ENCODE measurements at places on chromosomes 5 and 9.

GRCh38 chr9:121237916-121238315 is 30.0 kb upstream of the GSN start:
- DNase-seq = no peak

- no peak for DNase-seq
Observed at GRCh38 chr9:7284117-7284516, 515.5 kb downstream of the DMAC1 start.

DNA sequence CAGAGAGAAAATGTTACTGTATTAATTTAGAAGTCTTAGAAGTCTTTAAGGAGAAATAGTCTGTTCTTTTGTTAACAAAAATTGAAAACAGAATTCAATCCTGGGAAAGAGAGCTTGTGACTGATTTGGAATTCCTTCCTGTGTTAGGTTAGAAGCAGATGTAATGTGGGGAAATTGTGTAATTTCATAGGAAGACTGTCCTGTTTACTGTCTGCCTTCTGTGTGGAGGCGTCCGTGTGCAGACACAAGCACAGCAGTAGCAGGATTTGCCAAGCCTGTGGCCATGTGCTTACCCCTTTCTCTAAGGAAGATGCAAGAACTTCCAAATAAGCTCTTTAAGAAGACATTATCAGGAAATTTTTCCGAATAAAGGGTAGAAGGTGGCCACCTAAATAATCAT is 36.7 kb upstream of the F2R start:
- no peak for DNase-seq

- peak; percentile 95 for DNase-seq
Observed at GRCh38 chr9:86321373-86321772, 32.8 kb downstream of the TUT7 start.

DNA sequence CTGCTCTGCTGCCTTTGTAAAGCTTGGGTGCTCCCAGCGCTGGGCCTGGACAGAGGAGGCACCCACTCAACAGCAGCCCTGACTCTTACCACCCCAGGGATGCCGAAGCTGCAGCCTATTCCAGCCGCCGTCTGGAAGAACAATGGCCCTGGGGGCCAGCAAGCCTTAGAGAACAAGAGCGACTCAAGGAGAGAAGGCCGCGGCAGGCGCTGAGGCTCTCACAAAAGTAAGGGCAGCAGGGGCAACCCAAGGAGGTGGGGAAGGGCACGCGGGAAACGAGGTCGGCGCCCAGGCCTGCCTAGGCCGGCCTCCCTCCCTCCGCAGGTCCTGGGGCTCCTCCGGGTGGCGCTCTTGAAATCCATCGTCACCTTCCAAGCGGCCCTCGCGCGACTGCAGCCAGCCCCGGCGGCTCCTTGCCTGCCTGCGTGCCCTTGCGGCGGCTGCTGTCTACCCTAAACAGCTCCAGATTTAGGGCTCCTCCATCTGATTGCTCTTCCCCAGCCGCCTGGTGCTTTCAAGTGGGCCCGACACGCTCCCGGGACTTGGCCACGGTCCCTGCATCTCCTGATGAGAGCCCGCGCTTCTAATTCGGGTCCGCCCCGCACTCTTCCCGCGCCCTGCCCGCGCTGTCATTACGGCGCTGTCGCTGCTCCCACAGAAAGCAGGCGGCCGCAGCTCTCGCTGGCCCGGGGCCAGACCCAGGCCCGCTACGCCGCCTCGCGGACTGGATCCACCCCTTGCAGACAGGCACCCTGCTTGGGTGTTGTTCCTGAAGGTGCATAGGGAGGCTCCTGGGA is 213.3 kb downstream of the SEMA6A start:
- DNase-seq = no peak

GRCh38 chr9:21988056-21988990 is 5.9 kb downstream of the CDKN2A start:
- DNase-seq = no peak

GRCh38 chr9:70883056-70883455 is 238.4 kb downstream of the TRPM3 start:
- DNase-seq = no peak

GRCh38 chr9:99029083-99029645 is 75.7 kb upstream of the TGFBR1 start:
- DNase-seq = no peak

- no peak for DNase-seq
Observed at GRCh38 chr5:141369994-141370848, at the start of gene PCDHGB3. Gene PCDHGB3, plus strand, starts transcription at chr5:141370242. Its CDS starts 153 bp downstream, at chr5:141370395.

- DNase-seq = no peak
Observed at GRCh38 chr5:133278317-133278716, 226.5 kb downstream of the HSPA4 start.

GRCh38 chr9:114572199-114572598 is 15.4 kb upstream of the ATP6V1G1 start:
- no peak for DNase-seq

DNA sequence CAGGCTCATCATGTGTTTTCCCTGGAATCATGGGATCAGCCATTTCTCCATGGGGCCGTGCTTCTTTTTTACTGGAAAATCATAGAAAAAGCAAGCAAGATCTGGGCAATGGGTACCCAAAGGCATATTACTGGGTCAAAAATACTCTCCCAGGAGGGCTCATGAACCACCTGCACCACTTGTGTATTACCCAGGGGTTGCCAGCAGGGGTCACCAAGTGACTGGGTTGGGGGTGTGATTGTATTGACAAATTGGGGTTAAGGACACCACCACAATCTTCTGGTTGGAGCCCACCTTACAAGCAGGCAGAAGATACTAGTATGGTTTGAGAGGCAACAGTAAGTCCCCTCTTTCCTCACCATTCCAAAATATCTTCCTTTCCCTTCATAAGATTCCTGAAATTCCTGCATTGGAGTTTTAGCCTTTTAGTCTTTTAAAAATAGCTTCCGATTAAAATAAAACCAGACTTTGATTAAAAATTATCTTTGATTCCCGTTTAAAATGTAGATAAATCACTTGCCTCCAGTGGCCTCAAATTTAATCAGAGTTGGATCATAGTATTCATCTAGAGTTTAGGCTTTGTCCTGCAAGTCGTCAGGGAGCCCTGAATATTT is 603.3 kb downstream of the KIF4B start:
- no peak for DNase-seq

GRCh38 chr5:166962461-166962860 is 1329.0 kb upstream of the WWC1 start:
- DNase-seq = no peak

- no peak for DNase-seq
Observed at GRCh38 chr9:26334706-26335105, 557.9 kb downstream of the CAAP1 start.

- peak; percentile 30 for DNase-seq
Observed at GRCh38 chr5:123819833-123820232, 307.9 kb downstream of the CSNK1G3 start.

DNA sequence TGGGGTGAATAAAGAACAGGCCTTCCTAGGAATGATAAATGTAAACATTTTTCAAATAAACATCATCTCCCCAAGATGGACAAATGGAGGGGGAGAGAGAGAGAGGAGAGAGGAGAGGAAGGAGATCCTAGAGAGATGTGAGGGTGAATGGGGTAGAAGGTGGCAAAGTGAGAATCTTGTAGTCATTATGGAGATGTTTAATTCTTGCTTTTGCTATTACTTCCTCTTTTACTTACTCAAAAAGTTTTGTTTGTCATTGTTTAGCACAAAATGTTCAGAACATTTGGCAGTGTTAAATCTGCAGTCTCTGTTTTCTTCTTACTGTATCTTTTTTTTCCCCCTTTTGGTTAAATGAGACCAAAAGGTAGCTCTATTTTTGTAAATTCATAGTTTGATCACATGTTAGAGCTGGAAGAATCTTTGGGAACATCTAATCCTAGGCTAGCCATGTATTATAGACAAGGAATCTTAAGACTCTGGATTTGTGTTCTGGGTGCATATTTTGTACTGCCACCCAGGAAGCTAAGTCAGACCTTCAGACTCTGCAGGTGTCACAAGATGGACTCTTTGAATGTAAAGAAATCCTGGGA is 266.1 kb downstream of the NTRK2 start:
- no peak for DNase-seq

GRCh38 chr5:115097236-115097635 is 72.5 kb downstream of the TRIM36 start:
- no peak for DNase-seq

GRCh38 chr9:84811751-84812074 is 142.2 kb downstream of the NTRK2 start:
- no peak for DNase-seq

- no peak for DNase-seq
Observed at GRCh38 chr5:2522372-2522771, 229.1 kb downstream of the IRX2 start.

DNA sequence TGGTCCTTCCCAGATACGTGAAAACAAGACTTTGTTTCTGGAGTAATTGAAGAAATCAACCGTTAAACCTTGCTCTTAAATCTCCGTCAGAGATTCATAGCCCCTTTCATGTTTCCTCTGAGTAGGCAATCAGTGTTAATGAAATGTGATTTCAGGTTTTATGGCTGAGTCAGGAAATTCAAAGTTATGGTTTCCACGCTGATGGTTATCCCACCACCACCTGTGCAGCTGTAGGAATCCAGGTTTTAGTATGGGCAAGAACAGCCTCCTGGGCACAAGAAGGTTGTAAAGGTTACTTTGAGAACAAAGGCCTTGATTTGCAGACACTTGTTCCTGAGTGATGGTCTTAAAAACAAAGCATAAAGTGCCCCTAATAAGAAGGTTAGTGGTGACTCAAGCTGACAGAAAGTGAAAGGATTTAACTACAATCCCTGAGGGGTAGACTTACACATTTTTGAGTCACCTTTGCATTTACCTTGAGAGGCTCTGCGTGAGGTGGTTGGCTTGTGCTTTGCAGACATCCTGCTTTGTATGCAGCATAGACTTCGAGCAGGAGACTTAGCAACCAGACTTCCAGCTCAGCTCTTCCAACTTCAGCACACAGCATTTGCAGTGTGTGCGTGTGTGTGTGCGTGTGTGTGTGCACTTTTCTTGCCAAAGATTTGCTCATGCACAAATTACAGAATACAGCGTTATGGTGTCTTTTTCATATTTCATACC is 159.6 kb downstream of the TLE4 start:
- DNase-seq = no peak

DNA sequence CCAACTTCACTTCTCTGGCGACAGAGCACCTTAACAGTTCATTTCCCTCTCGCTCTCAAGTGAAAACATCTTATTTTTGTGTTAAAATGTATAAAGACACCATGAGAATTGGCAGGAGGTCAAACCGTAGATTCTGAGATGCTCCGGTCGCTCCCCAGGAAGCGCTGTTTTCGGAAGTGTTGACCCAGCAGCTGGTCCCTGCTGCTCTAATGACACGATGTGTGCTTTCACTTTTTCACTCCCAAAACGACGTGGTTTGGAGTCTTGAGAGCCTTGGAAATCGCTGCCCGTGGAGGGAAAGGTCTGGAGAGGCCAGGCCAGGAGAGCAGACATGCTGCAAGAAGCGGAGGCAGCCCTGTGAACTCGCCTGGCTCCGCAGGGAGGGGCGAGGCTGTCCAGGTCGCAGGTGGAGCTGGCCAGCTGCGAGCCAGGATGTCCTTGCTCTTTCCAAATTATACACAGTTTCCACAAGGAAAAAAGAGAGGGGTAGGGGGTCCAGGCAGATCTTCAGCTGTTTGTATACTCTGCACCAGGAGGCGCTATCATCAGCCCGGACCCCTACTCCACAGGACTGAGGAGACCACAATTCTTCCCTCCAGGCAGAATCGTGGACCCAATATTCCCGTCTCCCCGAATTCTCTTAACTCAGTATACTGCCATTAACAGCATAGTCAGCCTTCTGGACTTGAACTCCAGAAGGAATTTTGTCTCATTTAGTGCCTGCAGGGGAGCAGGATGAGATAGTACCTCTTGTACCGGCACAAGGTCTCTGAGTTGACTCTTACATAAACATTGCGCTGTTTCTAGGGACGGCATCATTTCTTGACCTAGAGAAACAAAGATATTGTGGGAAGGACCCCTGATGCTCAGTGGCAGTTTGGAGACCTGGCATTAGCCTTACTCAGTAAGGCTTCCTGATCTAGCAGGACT is 248.6 kb upstream of the ANKRD55 start:
- no peak for DNase-seq

GRCh38 chr5:176542596-176543427 is 5.6 kb upstream of the RNF44 start:
- no peak for DNase-seq

DNA sequence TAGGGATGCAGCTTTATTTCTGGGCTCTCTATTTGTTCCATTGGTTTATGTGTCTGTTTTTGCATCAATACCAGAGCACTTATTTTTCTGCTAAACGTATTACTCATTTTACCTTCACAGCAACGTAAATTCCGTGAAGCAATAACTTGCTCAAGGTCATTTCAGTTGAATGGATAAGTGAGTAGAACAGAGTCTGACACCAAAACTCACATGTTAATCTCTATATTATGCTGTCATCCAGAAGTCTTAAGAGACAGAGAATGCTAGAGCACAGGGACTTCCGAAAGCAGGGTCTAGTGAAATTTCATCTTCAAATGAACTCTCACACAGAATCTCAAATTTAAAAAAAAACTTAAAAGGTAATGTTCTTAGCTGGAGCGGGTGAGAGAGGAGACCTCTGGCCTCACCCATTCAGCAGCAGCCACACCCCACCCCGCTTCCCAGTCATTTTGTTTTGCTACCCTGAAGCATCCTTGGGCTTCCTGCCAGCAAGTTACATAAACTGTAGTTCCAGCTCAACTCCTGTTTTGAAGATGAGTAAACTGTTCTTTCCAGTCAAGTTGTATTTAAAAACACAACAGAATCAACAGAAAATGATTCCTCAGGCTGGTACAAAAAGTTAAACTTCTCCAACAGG is 69.3 kb downstream of the TRIM36 start:
- DNase-seq = no peak

DNA sequence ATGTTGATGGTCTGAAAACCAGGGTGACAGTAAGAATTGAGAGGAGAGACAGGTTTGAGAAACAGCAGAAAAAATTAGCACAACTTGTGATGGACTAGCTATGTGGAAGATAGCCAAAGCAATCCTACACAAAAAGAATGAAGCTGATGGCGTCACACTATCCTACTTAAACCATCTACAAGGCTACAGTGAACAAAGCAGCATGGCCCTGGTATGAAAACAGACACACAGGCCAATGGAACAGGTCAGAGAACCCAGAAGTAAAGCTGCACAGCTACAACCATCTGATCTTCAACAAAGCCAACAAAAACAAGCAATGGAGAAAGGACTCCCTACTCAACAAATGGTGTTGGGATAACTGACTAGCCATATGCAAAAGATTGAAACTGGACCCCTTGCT is 7.5 kb upstream of the UBE2R2 start:
- DNase-seq = no peak

DNA sequence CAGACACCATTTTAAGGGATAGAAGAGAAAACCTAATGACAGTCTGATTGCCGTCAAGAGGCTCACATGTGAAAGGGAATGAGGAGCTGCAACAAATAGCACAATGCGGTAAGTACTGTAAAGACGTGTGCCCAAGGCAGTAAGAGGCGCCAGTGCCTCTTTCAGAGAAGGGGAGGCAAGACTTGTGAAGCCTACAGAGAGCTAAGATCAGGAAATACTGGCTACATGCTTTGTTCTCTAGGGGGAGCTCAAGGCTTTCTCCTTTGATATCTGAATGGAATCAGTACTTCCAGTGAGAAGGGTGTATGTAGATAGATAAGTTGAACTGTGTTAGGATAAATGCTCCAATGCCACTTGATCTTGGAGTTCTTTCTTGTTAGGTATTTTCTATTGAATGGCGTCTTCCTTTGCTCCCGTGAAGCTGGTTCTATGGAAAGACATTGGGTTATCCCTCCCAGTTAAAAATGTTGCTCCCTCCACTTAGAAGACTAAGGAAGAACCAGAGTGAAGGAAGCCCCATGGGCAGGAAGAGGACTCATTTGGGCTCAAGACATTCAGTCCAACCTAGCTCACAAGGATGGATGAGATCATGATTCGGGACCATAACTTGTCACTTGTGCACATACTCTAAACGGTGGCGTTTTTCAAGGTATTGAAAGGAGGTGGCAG is 23.5 kb upstream of the ALDOB start:
- DNase-seq = peak; percentile 31
